ENCODE measurements at places on chromosomes 13 and 19.

DNA sequence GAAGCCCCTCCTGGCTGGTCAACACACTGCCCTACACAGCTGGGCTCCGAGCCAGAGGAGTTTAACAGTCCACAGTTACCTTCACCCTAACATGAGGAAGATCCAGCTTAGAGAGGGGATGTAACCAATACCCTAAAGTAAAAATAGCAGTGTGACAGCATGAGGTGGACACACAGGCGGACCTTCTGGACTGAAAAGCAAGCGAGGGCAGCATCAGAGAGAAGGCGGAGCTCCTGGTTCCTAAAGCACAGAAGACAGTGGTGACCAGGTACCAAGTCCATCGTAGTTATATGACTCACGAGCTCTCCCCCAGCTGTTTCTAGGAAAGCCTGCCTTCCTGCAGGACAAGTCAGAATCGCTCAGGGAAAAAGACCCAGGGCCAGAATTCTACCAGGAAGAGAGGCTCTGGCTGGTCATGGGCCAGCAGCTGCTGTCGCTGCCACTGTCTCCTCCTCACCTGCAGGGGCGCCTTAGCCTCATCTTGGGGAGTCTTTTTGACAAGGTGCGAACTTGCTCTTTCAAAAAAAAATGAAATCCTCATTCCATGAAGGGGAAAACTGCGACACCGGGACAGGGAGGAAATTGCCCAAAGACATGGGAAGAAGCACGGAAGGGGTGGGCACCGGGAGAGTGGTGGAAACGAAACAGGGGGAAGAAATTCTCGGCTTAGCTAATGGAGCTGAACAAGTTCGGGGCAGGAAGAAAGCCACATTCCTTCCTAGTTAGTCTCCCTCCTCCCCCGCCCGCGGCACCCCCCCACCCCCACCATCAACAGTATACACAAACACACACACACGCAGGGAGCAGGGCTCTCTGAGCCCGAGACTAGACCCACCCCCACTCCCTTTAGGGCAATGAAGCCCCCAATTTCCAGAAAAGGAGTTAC lies 1.7 kb downstream of the ELL start:
- DNase-seq: no peak

DNA sequence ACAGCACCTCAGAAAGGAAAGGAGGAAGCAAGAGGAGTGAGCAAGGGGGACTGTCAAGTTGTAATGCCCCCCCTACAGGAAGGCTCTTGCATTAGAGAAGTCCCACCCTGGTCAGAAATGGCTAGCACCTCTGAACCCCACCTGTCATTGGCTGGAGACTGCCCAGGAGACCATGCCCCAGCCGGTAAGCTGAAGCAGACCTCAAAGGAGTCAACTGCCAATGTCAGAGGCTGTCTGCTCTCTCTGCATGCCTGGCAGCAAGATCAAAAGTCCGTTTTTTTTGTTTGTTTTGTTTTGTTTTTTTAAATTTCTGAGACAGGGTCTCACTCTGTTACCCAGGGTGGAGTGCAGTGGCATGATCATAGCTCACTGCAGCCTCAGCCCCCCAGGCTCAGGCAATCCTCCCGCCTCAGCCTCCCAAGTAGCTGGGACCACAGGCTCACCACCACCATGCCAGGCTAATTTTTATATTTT lies 8.1 kb upstream of the BCL3 start:
- DNase-seq: no peak

GRCh38 chr19:40681039-40681438 lies 9.4 kb downstream of the NUMBL start:
- no peak for DNase-seq

- no peak for DNase-seq
These were observed 69.8 kb downstream of the HS6ST3 start for GRCh38 chr13:96159725-96160124.

GRCh38 chr13:106533101-106533942 lies 2.1 kb downstream of the EFNB2 start:
- DNase-seq: no peak

All from NCI-H2081 treated with DMSO at 0.1 percent for 48 hours (cell line).